ENCODE measurements at places on chromosomes 16 and 17.

- DNase-seq = peak; percentile 77
Observed at GRCh38 chr17:40647624-40648383, at the start of gene SMARCE1. TSS of gene SMARCE1 (minus strand) at chr17:40647818. CDS start at chr17:40645802, 2,016 bp downstream.

GRCh38 chr17:68820476-68820824 lies 134.7 kb downstream of the ABCA8 start:
- DNase-seq = no peak

DNA sequence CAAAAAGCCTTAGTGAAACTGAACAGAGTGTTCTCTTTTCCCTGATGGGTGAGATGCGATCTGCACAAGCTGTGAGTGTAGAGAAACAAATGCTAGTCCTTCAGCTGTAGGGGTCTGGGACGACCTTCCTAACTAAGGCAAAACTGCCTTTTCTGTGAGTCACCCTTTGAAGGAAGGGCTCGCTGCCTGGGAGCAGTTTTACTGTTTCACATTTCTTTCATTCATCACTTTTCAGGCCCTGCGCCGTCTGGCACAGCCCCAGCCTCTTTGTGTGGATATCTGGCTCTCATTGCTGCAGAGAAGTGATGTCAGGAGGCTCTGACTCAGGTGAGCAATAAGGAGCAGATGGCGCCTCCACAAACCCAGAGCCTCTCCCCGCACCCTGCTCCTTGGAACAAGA lies 57.4 kb downstream of the HS3ST3A1 start:
- no peak for DNase-seq

- no peak for DNase-seq
Observed at GRCh38 chr16:80751167-80751566, 53.2 kb downstream of the CDYL2 start.

- no peak for DNase-seq
Observed at GRCh38 chr16:49581630-49582298, 208.2 kb downstream of the C16orf78 start.

- no peak for DNase-seq
Observed at GRCh38 chr17:16908273-16908672, 63.6 kb downstream of the TNFRSF13B start.

DNA sequence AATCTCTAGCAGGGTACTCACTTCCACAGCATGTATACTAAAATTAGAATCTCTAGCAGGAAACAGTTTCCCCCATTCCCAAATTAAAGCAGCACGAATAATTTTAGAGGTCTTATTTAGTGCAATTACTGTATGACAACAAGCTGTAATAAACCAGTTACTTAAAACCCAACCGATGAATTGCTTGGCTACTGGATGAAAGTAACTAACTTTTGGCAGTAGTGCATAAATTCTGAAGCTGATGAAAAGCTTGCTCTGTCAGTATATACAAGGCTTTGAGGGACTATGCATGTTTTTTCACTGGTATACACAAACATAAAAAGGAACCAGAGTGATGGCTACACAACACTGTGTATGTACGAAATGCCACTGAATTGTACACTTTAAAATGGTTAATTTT lies 89.4 kb downstream of the CFDP1 start:
- DNase-seq = no peak

GRCh38 chr17:7855660-7856010 lies 769 bp downstream of the TMEM88 start:
- no peak for DNase-seq

DNA sequence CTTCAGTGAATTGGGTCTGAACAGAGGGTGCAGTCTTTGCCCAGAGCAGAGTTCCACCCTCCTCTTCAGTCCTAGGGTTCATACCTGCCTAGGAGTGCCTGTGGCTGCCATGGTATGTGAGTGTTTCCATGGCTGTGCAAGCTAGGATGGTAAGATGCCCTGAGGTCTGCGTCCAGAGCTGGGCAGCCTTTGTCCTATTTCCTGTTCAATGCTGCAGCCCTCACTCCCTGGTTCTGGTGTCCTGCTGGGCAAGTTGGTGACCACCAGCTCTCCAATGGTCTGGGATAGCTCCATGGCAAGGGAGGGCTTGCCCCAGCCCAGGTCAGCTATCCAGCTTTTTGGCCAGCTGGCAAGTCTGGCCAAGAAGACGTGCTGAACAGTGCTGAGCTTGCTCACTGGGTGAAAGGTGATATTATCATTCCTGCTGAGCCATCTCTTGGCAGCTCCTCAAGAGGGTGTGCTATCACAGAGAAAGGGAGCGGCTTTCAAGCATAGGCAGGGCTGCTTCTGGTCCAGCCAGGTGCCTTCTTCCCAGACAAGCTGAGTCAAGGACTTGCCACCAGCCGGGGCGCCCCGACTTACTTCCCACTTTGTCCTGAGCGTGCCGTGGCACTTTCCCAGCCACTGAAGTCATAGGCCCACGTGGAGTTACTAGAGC lies 13.0 kb upstream of the NFATC3 start:
- no peak for DNase-seq

DNA sequence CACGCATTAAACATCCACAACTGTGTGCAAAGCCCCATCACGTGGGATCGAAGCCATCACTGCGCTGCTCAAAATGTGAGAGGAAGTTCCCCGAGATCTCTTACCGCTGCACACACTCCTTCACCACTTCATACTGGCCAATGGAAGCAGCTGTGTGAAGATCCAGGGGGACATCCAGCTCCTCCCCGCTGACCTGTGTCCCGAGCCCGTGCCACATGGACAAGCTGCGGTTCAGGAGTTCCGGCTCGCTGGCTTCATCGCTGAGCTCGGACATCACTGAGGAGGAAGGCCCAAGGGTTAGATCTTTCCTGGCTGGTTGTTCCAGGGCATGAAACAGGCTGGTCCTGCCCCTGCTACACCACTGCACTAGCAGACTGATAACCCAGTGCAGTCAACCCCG lies 4.2 kb downstream of the ANKS3 start:
- DNase-seq = no peak

DNA sequence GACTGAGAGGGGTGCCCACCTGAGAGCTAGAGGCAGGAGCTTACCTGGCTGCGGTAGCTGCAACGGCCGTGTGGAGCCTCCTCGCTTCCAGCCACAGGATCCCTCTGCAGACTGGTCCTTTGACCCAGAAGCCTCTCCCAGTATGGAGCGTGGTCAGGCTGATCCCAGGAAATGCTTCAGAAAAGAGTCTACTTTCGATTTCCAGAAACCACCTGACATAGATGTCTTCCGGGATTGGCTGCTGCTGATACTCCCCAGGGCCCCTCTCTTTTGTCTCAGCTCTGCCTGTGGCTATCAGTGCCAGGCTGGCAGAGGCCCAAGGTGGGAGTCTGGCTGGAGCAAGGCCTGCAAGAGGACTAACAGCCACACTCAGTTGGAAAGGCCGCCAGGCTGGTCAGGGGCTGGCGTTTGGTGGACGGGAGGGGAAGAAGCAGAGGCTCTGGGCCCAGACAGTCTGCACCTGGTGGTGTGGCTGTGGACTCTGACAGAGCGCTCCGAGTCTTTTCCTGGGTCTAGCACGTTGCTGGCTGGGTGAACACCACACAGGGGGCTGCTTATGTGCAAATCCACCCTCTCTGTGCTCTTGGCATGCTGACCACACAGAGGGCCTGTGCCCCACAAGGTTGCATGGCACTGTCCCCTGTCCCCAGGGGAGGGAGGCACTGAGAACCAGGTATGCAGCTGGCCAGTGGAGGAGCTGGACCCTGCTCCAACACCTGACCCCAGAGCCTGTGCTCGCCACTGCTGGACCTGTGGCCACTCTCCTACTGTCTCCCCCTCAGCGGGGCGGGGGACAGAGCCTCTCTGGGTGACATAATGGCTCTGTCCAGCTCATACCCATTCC lies at the start of gene LGALS3BP:
TSS of gene LGALS3BP (minus strand) at position 144 of the 844 bp plus-strand sequence. CDS start 2,732 bp downstream, outside the sequence.
- peak; percentile 12 for DNase-seq

DNA sequence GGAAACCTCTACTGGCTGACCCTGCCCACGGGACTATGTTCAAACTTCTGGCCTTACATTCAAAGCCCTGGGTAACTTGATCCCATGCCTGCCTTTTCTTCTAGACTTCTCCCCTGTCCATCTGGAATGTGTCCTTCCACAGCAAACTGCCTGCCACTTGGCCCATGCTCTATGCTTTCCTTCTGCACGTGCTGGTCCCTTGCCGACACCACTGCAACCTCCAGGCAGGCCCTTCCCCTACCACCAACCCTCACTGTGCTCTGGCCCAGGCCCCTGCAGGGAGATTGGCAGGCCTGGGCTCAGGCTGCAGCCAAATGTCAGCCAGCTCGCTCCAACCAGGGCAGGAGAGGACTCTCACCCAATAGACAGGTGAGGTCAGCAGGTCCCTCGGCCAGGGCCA lies 11.0 kb downstream of the HSD11B2 start:
- DNase-seq = no peak

DNA sequence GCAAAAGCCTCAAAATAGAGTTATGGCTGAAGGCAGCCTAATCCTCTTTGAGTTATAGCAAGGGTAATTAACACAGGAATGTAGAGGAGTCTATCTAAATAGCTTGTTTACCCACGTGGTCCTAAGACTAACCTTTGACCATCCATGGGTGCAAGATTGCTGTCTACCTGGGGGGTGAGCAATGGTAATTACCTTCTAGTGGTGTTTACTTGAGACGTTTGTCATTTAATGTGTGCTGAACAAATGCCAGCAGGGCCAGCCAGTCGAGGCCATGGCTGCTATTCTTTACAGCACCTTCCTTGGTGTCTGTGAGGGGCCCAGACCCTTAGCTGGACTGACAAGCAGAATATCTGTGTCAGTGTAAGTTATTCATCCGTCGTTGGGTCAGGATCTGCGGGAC lies 13.9 kb upstream of the PRPSAP1 start:
- DNase-seq = no peak

GRCh38 chr16:66515596-66516508 lies 34.1 kb downstream of the TK2 start:
- DNase-seq = peak; percentile 33

- DNase-seq = no peak
Observed at GRCh38 chr16:25110387-25110947, 1.1 kb upstream of the LCMT1 start.

DNA sequence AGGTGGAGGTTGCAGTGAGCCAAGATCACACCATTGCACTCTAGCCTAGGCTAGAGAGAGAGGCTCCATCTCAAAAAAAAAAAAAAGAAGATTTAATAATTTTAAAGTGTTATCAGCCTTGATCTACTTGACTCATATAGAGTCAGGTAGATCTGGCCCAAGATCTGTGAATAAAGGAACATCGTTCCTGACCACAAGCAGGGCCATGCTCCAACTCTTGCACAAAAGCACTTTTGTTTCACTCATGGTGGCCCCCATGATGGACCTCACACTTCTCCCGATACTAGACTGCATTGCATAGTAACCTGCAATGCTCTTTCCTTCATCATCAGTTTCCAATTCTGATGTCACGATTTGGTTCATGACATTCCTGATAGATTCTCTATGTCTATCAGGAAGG lies 5.2 kb upstream of the MYH11 start:
- no peak for DNase-seq

- DNase-seq = no peak
Observed at GRCh38 chr17:70774339-70775117, 605.2 kb downstream of the KCNJ2 start.

- DNase-seq = no peak
Observed at GRCh38 chr17:42071810-42072209, 21.4 kb upstream of the C17orf113 start.

GRCh38 chr17:77228241-77228752 lies 87.5 kb downstream of the SEC14L1 start:
- no peak for DNase-seq

DNA sequence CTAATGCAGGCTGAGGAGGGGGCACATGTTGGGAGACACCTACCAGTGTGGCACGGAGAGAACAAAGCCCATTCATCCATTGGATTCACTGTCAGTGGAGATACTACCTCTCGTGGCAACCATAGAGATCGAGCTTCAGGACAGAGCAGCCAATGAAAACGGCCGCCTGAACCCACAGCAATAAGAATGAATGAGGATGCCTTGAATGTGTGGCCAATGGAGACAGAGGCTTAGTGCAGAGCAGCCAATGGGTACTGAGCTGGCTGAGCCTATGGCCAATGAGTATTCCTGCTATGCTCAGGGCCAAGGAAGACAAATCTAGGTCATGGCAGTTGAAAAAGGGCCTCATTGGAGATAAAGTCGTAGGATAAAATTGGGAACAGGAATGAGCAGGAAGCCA lies 10.9 kb downstream of the ARHGEF15 start:
- DNase-seq = no peak

- DNase-seq = peak; percentile 53
Observed at GRCh38 chr17:27481327-27481726, 25.1 kb downstream of the KSR1 start.

DNA sequence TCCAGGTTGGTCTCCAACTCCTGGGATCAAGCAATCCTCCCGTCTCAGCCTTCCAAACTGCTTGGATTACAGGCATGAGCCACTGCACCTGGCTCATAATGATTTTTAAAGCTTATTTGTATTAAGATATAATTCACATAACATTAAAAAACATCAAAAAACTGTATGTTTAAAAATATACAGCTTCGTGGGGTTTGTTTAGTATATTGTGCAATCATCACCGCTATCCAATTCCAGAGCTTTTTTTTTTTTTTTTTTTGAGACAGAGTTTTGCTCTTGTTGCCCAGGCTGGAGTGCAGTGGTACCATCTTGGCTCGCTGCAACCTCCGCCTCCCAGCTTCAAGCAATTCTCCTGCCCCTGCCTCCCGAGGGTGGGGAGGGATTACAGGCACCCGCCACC lies 11.0 kb upstream of the SLC25A19 start:
- no peak for DNase-seq

GRCh38 chr17:74008196-74008595 lies 195.3 kb upstream of the RPL38 start:
- DNase-seq = no peak

DNA sequence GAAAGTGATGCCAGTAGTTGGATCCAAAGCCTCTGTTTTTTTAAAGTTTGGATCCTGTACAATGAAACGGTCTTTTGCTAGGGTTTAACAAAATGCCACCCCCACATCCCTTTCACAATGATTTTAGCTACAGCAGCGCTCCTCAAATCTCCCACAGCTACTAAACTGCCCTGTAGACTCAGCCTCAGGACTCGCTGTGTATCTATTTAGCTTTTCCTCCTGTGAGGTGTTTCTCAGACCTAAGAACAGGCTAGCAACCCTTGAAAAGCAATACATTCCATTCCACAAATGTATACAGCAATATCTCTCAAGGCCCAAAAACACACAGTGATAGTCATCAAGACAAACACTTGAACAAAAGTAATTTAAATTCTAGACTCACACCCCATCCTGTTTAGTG lies 206.4 kb downstream of the ZFHX3 start:
- no peak for DNase-seq

GRCh38 chr16:28255838-28256237 lies 36.5 kb upstream of the SBK1 start:
- DNase-seq = no peak

- DNase-seq = no peak
Observed at GRCh38 chr17:77925831-77926543, 32.5 kb upstream of the TNRC6C start.

- no peak for DNase-seq
Observed at GRCh38 chr17:298791-299450, 53.7 kb downstream of the RPH3AL start.

- DNase-seq = no peak
Observed at GRCh38 chr16:64417711-64418227, 704.1 kb downstream of the CDH11 start.
